Naive thymus-derived CD4-positive, alpha-beta T cell (primary cell): ENCODE measurements at places on chromosomes 4 and X. TPM values are rescaled to one million over a fixed set of nuclear protein-coding genes. Genes with fewer than 3 reads are reported as not detected.

DNA sequence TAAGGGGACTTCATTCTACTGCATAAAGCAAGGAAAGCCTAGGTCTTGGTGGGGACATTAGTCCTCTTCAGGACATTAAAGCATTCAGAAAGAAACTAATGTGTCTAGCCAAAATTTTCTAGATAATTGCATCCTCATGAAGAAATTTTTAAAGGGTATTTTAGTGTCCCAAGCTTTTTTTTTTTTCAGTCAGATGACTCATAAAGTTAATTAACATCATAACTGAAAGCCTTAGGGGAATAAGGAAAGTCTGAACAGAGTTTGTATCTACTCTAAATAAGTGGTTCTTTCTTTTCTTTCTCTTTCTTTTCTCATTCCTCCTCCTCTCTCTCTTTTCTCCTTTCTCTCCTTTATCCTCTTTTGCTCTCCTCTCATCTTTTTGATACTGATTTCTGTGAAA is 202.4 kb downstream of the ADAMTS3 start:
- no peak for DNase-seq
- no peak overlapping the region for H3K27ac ChIP-seq
- no peaks in the 10 kb centered on the region for H3K36me3 ChIP-seq
- H3K27me3 ChIP-seq: no peaks in the 10 kb centered on the region
- H3K4me3 ChIP-seq: no peak overlapping the region
- H3K4me1 ChIP-seq: no peaks in the 10 kb centered on the region

DNA sequence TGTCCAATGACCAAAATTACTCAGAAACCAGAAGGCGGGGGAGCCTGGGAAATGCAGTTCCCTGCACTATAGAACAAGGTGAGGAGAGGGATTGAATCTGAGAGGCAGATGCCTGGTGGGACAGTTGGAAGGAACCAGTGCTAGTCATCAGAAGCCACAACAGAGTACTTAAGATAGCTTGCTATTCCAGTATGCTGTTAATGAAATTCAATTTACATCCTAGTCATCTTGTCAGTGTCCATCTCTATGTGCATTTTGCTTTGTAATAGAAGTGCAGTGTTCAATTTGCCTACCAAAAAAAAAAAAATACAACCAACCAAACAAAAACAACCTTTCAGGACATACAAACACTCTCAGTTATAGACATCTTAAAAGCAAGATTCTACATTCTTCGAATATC is 679.1 kb upstream of the CPEB2 start:
- no peak for DNase-seq
- H3K4me1 ChIP-seq: no peaks in the 10 kb centered on the region
- H3K36me3 ChIP-seq: no peaks in the 10 kb centered on the region
- no peak overlapping the region for H3K27ac ChIP-seq
- no peak overlapping the region for H3K4me3 ChIP-seq

GRCh38 chr4:146514651-146515357 is 6.9 kb downstream of the SLC10A7 start:
- H3K4me1 ChIP-seq: peaks cover 5% of the 10 kb centered on the region
- H3K27me3 ChIP-seq: no peaks in the 10 kb centered on the region
- H3K27ac ChIP-seq: no peak overlapping the region

The MAP3K15 gene
- total RNA-seq: not detected
